Vagina (tissue), 2 donors: ENCODE measurements at places on chromosomes 4 and X.
A peak's percentile ranks its signal among the peaks of the same experiment; 100 is the strongest.

DNA sequence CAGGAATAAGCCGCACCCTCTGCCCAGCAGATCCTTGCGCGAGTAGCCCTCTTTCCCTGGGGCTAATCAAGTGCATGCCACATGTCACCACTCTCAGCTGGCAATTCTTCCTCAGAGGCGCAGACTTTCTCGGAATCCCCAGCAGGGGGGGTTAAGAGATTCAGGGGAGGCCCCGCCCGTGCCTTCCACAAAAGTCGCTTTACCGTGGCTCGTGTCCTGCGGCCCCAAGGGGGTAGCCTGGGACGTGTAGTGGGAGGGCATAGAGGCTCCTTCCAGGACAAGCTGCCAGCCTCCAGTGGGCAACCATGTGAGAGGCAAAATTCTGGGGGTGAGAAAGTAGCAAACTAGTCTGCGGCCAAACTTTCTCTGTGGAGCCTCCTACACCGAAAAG lies 652 bp downstream of the SRPX start:
- DNase-seq, result no peak

- DNase-seq, result no peak
These were observed 9.4 kb upstream of the CCNQ start for GRCh38 chrX:153608376-153608775.

GRCh38 chrX:42524379-42524778 lies 253.6 kb downstream of the PPP1R2C start:
- no peak for DNase-seq

GRCh38 chr4:15897577-15897976 lies 41.0 kb downstream of the FGFBP1 start:
- DNase-seq, result no peak

DNA sequence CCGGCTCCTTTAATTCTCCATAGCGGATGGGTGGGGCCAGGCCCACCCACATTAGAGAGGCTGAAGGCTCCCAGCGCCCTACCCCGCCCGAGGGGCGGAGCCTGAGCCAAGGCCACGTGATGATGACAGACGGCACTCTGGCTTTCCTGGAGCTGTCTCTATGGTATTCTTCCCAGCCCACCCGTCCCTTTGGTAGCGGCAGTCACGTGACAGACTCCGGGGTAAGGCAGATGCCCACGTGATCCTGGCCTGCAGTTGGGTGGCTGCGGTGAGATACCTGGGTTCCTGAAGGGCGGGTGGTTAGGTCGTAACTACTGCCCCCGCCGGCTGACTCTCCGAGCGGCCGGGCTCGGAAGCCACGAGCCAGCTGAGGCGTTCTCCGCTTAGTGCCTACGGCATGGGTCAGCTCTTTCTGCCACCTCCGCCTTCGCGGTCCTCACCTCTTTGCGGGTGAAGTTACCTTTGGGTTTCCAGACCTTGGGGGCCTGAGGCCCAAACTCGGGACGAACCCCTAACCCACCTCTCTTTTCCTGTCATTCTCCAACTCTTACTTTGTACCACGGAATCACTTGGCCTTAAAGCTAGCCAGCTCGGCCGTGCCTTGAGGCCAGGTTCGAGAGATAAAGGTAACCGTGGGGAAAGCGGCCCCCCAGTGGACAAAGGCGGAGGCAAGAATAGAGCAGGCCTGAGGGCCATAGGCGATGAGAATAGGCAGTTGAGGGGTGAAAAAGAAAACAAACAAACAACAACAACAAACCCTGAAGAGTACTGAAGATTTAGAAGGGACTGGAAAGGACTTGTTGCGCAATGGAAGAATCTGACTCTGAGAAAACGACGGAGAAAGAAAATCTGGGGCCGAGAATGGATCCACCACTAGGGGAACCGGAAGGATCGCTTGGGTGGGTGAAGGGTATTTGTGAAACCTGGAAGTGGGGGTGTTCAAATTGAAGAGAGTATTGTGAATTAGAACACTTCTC lies at the start of gene RRAGB:
Gene RRAGB (plus strand): TSS at position 229 of the 977 bp plus-strand sequence. CDS start 579 bp downstream, at position 808.
- no peak for DNase-seq

DNA sequence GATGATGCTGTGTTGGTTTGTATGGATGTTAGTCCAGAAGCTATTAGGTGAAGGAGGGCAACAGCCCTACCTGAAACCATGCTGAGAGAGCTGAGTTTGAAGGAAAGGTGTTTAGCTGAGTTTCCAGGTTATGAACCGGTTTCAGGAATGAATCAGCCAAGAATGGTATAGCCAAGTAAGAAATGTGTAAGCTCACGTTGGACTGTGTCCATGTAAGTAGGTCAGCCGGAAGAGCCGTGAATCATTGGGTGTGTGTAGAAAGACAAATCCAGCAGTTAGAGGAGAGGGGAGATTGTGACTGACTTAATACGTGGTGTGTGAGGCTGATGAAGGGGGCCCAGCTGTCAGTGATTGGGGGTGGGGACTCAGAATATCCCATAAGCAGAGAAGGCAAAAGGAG lies 77.2 kb upstream of the SPIN4 start:
- DNase-seq, result no peak

DNA sequence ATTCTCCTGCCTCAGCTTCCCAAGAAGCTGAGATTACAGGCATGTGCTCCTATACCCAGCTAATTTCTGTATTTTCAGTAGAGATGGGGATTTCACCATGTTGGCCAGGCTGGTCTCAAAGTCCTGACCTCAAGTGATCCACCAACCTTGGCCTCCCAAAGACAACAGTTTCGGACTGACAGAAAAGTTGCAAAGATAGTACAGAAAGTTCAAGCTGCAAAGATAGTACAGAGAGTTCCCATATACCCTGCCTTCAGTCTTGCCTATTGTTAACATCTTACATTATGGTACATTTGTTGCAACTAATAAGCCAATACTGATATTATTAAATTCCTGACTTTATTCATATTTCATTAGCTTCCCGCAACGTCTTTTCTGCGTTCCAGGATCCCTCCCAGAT lies 65.8 kb downstream of the SUPT20HL2 start:
- no peak for DNase-seq

GRCh38 chr4:94219402-94219801 lies 11.7 kb downstream of the SMARCAD1 start:
- no peak for DNase-seq

GRCh38 chr4:36551697-36552214 lies 270.3 kb downstream of the DTHD1 start:
- DNase-seq, result no peak

DNA sequence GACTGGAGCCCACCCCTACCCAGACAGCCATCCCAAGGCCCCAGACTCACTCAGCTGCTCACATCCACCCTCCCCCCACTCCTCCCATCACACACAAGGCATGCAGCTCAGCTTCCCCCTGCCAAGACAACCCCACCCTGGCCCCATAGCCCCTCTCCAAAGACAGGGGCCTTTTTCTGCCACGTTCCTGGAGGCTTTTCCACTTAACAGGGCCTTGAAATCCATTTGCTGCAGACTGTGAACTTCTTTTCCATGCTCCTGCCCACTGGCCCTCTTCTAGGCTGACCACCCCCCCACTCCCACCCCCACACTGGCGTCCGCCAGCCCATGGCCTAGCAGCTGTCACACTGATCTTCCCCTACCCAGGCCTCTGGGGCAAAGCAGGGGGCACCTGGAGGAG lies 76.0 kb downstream of the PJA1 start:
- DNase-seq, result no peak

DNA sequence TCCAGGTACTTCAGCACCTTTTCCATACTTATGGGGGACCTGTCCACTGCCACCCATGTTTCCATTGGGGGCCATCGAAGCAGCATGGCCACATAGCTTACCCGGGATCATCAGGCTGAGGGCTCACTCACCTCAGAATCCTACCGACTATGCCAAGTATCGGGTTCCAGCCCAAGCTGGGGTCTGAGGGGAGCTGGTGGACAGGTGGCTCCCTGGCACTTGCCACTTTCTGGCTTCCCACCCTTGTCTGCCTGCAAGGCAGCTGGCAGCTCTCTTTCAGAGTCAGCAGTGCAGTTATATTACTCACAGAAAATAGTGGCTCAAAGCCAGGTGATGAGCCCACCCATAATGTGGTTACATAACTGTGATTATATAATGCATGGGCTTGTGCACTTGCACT lies 1153.8 kb downstream of the STIM2 start:
- peak; percentile 83 for DNase-seq

GRCh38 chrX:97363843-97364242 lies 480.1 kb downstream of the RPA4 start:
- DNase-seq, result no peak

GRCh38 chr4:178955614-178956013 lies 1513.4 kb upstream of the AGA start:
- DNase-seq, result no peak

- DNase-seq, result no peak
These were observed 67.7 kb upstream of the PGRMC2 start for GRCh38 chr4:128355305-128355704.

DNA sequence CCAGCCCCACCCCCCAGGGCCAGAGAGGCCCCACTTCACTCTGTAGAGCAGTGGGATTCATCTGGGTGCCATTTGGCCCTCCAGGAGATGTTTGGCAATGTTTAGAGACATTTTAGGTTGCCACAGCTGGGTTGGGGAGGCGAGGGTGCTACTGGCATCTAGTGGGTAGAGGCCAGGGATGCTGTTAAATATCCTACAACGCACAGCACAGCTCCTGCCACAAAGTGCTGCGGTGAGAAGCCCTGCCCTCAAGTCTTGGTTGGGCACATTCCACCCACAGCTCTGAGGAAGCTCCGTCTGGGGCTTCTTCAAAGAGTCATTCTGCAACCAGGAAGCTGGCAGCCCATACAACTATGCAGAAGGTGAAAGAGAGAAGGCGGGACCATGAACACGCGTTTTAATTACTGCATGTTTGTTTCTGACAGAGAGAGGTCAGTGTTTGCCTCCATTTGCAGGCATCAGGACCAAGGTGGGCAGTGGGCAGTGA lies 48.1 kb upstream of the FAM9C start:
- no peak for DNase-seq

GRCh38 chr4:152308951-152309350 lies 226.9 kb downstream of the FBXW7 start:
- DNase-seq, result no peak

DNA sequence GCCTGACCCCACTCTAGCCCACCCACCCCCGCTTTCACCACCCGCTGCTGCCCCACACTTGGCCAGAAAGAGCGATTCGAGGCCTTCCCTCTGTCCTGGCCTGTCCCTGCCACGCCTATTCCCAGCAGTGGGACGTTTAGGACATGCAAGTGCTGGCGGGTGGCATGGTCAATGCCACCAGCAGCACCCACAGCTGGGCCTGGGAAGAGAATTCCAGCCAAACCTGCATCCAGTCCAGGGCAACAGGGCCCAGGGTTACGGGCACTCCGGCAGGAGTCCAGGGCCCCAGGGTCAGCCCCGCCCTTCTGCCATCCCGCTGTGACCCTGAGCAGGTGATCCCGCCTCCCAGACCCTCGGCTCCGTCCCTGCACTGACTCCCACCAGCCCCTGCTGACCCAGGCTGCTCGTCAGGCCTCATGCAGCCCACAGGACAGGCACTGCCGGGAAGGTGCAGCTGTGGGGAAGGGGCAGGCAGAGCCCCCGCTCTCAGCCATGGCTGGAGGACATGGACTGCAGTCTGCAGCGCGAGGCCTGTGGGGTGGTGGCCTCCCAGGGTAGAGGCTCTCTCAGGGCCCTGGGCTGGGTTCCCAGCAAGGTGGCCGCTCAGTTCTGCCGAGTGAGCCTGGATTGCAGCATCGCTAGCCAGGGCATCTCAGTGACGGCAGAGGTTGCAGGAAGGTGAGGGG lies 6.8 kb upstream of the HTRA3 start:
- DNase-seq, result no peak

GRCh38 chr4:75658876-75659275 lies 14.3 kb downstream of the G3BP2 start:
- DNase-seq, result no peak

GRCh38 chr4:92305878-92306520 lies 2.2 kb downstream of the GRID2 start:
- DNase-seq, result no peak

- DNase-seq, result no peak
These were observed 1535.8 kb upstream of the PCDH10 start for GRCh38 chr4:131613086-131613823.

DNA sequence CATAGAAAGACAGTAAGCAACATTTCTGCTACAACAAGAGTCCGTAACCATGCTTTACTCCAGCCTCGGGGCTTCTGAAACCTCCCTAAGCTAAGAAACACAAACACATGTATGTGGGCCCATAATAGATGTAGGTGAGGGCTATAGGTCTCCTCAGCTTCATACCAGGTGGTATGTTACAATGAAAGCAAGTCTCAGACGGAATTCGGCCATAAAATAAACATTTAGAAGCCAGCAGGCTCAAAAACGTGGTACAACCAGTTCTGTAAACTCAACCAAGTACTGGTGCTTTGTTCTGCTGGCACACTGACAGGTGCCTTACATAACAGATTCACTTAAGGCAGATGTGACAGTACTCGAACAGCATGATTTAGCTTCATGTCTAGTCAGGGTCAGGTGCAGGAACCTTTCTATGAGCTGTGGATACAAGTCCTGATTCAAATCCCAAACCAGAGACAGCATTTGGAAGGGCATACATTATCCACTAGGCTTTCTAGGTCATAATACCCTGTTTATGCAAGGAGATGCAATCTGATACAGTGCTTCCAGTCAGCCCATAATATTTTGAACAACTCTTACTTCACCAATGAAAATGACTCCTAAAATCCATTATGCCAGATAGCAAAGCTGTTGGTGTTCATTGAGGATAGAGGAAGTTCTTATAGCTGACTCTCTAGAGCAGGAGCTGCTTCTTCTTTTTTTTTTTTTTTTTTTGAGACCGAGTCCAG lies 113.8 kb upstream of the ENPP6 start:
- DNase-seq, result no peak

DNA sequence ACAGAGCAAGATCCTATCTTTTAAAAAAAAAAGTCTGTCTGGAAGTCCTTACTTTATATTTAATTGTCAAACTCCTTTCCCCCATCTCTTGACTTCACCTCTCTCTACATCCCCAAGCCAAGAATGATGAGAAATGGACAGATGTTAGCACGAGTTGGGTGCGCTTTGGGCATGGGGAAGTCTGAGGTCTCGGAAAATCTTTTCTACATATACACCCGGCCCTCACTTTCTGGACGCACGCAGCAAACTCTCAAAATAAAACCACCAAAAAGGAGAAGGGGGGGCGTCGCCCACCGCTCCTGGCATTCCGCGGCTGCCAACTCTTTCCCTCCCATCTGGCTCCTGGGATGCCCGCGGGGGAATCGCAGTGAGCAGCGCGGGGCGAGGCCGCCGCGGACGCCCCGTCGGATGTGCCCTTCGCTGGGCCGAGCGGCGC lies 756 bp downstream of the IGFBP7 start:
- no peak for DNase-seq

GRCh38 chr4:141543176-141543575 lies 93.2 kb upstream of the IL15 start:
- DNase-seq, result no peak

- DNase-seq, result no peak
These were observed 509.6 kb downstream of the MID1IP1 start for GRCh38 chrX:39310891-39311290.

GRCh38 chr4:2354760-2355159 lies 63.7 kb downstream of the ZFYVE28 start:
- DNase-seq, result no peak

DNA sequence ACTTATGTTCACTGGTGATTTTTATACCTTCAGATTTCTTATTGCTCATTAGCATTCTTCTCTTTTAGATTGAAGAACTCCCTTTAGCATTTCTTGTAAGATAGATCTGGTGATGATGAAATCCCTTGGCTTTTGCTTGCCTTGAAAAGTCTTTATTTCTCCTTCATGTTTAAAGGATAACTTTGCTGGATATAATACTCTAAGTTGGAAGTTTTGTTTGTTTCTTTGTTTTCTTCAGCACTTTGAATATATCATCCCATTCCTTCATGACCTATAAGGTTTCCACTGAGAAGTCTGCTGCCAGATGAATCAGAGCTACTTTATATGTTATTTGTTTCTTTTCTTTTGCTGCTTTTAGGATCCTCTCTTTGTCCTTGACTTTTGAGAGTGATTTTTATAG lies 18.5 kb downstream of the CC2D2A start:
- no peak for DNase-seq
